ENCODE measurements at places on chromosomes 7 and 10. TPM values are rescaled to one million over a fixed set of nuclear protein-coding genes. Genes with fewer than 3 reads are reported as not detected.

Gene ANLN
- total RNA-seq = 69.0 TPM

Gene ELFN1
- not detected for total RNA-seq

Gene NACAD
- total RNA-seq = 0.60 TPM

Gene FBXO24
- total RNA-seq = 1.8 TPM

Gene CNPY1
- total RNA-seq = not detected

Gene FFAR4
- total RNA-seq = not detected

Gene CUBN
- total RNA-seq = 0.81 TPM

Gene ACBD7
- 2.6 TPM for total RNA-seq

Gene PPP1R9A
- total RNA-seq = not detected

Gene BLOC1S2
- 48.8 TPM for total RNA-seq

Gene RARRES2
- total RNA-seq = not detected

Gene CPA2
- not detected for total RNA-seq

Gene SLC26A4
- total RNA-seq = 12.2 TPM

Gene NXPH1
- total RNA-seq = not detected

Gene OR2A42
- not detected for total RNA-seq

Gene ANKRD30A
- total RNA-seq = not detected

Gene C10orf90
- not detected for total RNA-seq

Gene FXYD4
- total RNA-seq = not detected

Gene IL2RA
- 446 TPM for total RNA-seq

Gene SPDYE2
- total RNA-seq = not detected

Gene MPP7
- 4.0 TPM for total RNA-seq

Gene IQCE
- total RNA-seq = 12.7 TPM

Gene ACTR3C
- 7.0 TPM for total RNA-seq

Gene DYDC1
- total RNA-seq = not detected

Gene GIMAP4
- 277 TPM for total RNA-seq

Gene LDB3
- 0.10 TPM for total RNA-seq

Gene LIPJ
- not detected for total RNA-seq

Gene CREB5
- total RNA-seq = not detected

Gene ZNF92
- total RNA-seq = 21.6 TPM

Gene CDH23
- total RNA-seq = 1.3 TPM

Gene CTAGE4
- 5.3 TPM for total RNA-seq

Gene SSC4D
- total RNA-seq = 0.30 TPM

Gene GNGT1
- total RNA-seq = not detected

Gene TAS2R60
- total RNA-seq = not detected

Gene OTUD1
- total RNA-seq = 23.9 TPM

Gene UTF1
- total RNA-seq = not detected

Gene ZNF736
- 22.5 TPM for total RNA-seq

Gene KCP
- 0.33 TPM for total RNA-seq

Gene C10orf62
- not detected for total RNA-seq

Gene LLCFC1
- not detected for total RNA-seq

Gene SLC13A1
- not detected for total RNA-seq

Gene SPDYE16
- total RNA-seq = 0.25 TPM

Gene SLC26A5
- not detected for total RNA-seq

Gene NRP1
- total RNA-seq = 2.6 TPM

Gene MRLN
- total RNA-seq = not detected

Gene MXI1
- total RNA-seq = 75.4 TPM

Gene AKR1C2
- not detected for total RNA-seq

Gene RNF148
- not detected for total RNA-seq

Gene DOCK1
- not detected for total RNA-seq

Gene PRTFDC1
- 1.7 TPM for total RNA-seq

Gene PRSS2
- total RNA-seq = not detected

Gene TEX47
- not detected for total RNA-seq
